Umbilical cord (tissue), 2 donors: ENCODE measurements at places on chromosomes 7 and 10. TPM values are rescaled to one million over a fixed set of nuclear protein-coding genes. Genes with fewer than 3 reads are reported as not detected.

TRIM50 gene
- 0.48 TPM for total RNA-seq

DNA sequence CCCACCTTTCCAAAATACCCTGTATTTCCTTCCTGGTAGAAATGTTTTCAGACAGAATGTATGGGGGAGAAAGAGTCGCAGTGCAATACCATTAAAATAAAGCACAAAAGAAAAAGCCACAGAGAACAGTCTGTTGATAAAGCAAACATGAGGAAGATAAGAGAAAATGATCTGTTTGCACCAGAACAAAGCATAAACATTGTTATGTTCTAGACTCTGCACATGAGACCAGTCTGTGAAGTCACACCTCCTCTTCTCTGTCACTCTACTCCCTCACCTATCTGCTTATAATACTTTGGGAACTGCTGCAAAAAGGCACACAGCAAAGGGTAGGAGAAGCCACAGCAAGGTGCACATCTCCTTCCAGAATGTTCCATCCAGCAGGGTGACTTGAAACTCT lies 67.2 kb upstream of the LRGUK start:
- DNase-seq, result no peak

GRCh38 chr7:126778101-126778500 lies 474.6 kb downstream of the GRM8 start:
- no peak for DNase-seq

GRCh38 chr10:67864607-67865371 lies 19.7 kb upstream of the SIRT1 start:
- DNase-seq, result no peak

DNA sequence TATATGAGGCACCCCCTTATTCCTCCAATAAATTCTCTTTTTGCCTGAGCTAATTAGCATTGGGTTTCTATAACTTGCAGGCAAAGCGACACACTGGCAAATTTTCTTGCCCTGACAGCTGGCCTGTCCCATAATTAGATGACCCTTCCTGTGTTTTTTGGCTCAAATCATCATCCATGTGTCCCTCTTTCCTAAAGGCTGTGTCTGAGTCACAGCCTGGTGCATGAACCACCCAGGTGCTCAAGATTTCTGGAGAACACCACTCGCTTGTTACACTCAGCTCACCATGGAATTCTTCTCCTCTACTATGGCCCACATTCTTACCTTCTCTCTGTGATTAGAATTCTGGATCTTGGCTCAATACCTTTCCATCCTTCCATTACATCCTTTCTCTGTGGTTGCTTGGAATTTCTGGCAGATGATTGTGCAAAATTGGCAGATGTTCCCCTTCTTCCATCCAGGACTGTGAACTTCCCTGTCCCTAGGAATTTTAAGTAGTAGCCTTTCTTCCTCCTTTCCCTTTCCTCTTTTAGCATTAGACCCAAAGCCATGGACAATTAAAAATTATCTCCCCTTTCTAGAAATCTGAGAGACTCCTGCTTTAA lies 116.0 kb upstream of the ANKRD1 start:
- no peak for DNase-seq

DNA sequence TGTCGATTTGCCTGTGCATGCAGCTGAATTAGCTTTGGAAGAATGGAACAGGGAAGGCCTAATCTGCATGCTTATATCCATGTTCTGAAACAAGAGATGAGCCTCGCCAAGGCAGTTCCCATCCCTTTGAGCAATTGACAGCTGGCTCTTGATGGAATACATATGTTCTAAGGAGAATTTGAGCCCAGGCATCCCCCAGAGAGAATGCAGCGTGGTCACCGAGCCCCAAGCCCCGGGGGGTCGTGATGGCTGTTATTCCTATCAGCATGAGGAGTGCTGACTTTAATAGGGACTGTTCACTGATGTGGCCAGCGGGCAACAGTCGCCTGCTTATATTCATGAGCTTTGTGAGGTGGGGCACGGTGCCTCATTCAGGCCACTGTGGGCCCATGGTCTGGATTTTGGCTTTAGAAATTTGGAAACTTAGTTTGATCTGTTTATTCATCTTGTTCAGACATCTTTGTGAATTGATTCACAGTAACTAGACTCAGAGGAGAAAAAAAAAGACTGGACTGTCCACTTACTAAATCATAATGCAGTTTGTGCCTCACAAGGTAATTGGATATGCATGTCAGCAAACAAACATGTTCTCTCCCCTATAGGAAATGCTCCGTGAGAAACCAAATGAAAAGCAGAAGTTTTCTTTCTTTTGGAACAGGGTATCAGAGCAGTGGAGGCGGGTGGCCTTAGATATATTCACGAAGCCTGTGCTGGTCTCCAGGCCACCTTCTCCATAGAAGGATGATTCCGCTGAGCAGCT lies 204.9 kb downstream of the CCDC3 start:
- DNase-seq, result no peak

- peak; percentile 92 for DNase-seq
Observed at GRCh38 chr10:108689891-108690290, 1233.4 kb downstream of the XPNPEP1 start.

GRCh38 chr10:113274176-113274829 lies 278.6 kb upstream of the HABP2 start:
- no peak for DNase-seq

ZNF804B gene
- total RNA-seq, result 7.7 TPM

GRCh38 chr7:150941351-150942000 lies 36.6 kb downstream of the KCNH2 start:
- DNase-seq, result no peak

- peak; percentile 23 for DNase-seq
Observed at GRCh38 chr10:130128062-130128781, 8.0 kb upstream of the GLRX3 start.

GRCh38 chr7:99314504-99314903 lies 11.2 kb upstream of the ARPC1A start:
- no peak for DNase-seq
